ENCODE measurements at places on chromosomes 16 and 17.
A peak's percentile ranks its signal among the peaks of the same experiment; 100 is the strongest.

GRCh38 chr17:59641799-59642484 is 22.2 kb downstream of the CLTC start:
- DNase-seq, result no peak

GRCh38 chr17:73337330-73337710 is 25.5 kb upstream of the CDC42EP4 start:
- no peak for DNase-seq

DNA sequence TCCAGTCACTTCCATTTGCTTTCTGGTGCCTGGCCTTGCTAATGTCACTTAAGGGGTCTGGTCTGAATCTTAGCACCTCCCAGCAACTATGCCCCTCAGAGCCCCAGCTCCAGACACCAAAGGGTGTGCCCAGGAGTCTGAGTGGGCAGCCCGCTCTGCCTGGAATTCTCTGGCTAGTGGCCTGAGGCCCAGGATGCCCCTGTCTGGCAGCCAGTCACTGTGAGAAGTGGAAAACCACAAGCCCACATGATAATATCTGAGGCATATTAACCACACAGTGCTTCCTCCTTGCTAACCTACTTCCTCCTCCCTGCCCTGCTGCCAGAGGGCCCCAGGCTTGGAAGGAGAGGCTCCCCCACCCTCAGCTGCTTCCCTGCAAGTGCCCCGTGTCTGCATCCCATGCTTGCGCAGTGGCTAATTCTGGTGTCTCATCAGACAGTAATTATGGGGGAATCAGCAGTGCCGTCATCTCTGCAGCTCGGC is 14.0 kb downstream of the SRCIN1 start:
- no peak for DNase-seq

DNA sequence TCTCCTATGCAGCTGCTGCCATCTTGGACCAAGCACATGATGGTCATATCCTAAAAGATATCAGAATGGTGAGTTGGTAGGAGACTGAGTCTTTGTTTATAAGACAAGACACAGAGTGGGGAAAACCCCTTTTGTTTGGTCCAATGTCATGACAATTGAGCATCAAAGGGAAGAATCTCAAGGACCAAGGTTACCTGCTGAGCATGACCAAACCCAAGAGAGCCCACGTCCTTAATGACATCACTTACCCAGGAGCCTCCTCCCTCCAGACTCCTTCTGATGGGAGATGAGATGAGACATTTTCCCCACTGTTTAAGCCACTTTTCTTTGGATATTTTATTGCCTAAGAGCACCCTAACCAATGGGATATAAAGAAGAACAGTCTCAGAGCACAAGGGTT is 478.1 kb downstream of the NPIPA7 start:
- no peak for DNase-seq

DNA sequence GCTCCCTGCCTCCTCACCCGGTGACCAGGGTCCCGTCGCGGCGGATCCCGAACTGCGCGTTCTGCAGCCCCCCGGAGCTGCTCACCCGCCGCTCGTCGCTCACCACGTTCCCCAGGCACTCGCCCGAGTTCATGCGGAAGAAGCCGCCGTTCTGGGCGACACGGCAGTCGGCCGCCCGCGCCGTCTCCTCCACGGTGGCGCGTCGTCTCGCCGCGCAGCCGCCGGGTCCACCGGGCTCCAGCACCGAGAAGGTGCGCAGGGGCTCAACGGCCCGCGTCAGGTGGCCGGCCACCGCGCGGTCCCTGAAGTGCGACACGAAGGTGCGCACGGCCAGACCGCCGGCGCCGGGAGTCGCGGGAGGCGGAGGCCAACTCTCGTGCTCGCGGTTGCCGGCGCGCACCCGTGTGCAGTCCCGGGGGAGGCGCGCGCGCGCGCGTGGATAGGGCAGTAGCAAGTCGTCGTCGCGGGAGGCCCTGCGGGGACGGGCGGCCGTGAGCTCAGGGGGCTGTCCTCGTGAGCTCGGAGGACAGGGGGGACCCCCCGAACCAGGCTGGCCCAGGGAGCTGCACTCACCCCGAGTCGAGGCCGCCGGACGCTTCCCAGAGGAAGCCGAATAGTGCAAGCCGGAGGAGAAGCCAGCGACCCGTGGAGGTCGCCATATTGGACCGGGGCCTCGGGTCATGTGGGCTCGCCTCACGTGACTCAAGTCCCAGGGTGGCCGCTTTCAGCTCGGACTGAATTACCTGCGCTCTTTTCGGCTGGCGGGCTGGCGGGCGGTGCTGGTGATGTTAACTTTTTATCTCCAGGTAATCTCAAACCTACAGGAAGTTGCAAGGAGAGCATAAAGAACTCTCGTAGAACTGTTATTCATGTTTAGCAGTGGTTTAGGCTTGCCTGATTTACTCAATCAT is at the start of gene NAGPA:
NAGPA (minus strand) TSS at position 680 of the 911 bp plus-strand sequence; CDS start at position 659, 21 bp downstream.
- DNase-seq, result peak; percentile 76

DNA sequence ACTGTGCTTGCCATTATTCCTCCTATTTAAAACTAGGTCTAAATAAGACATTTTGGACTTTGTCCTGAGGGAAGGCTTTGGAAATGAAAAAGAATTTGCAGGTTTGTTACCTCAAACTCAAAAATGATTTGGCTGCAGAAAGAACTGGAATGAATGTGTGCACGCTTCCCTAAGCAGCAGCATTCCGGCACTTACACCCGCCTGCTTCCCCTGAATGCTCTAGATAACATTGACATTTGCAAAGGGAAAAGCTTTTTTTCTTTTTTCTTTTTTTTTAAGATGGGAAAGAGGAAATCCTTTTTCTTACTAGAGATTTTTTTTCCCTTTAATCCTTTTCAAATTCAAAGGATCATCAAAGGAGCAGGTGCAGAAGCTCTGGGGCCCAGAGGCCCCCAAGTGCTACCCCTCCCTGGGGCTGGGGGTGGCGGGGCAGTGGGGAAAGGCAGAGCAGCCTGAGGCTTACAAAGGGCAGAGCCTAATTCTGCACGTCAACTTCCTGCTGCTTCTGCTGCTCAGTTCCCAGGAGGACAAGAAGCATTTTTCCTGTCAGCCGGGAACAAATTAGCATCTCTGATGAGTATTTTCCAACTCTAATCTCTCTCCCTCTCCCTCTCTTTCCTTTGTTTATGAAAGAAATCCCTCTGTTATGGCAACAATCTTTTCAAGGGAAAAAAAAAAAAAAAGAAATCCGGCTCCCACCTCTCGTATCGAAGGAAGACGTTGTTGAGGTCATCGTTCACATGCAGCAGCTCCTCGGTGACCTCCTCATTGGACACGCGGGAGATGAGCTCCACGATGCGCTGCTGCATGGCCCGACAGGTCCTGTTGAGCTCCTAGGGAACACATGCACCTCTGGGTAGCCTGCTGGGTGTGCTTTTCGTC is 32.1 kb upstream of the SREBF1 start:
- DNase-seq, result no peak

- DNase-seq, result no peak
Measured at GRCh38 chr17:40551879-40552768, 13.1 kb downstream of the CCR7 start.

DNA sequence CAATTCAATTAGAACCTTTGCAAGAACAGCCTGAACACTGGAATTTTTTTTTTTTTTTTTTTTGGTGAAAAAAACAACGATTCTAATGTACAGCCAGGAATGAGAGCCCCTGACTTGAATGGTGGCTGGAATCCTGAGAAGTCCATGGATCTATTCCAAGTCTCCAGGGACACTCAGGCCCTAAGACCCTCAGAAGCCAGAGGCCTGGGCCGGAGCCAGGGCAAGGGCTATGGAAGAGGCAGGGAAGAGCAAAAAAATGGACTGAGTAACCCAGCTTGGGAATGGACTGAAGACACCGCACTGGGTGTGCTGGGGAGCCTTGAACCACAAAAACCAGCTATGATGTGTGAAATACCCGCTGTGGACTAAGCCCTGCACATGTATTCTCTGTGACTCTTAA is 60.3 kb upstream of the LHX1 start:
- DNase-seq, result no peak

DNA sequence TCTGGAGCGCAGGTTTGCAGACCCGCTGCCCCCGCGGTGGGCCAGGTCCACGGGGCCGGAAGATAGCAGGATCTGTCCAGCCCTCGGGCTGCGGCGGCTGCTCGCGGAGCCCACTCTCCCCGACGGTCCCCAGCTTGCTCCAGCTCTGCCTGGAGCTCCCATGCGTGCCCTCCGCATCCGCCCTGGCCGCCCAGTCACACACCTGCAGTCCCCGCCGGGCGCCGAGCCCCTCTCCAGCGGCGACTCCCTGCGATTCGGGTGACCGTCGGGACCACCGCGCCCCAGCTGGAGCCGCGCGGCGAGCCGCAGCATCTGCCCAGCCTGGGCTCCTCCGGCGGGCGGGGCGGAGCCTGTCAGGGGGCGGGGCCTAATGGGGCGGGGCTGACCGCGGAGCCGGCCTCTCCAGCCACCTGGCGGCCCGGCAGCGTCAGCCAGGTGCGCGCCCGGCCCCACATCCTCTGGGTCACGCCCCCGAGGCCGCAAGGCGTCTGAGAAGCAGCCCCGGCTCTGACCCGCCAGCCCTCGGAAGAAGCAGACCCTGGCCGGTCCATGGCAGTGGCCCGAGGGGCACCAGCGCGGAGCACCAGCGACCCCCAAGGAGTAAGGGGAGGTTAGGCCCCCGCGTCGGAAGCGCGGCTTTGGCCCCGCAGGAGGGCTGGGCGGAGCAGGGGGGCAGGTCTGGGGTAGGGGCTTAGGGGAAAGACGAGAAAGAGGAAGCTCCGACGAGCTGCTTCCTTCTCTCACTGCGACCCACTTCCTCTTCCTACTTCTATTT is at the start of gene PIK3R5:
PIK3R5 (minus strand) TSS at position 314 of the 775 bp plus-strand sequence. CDS start 54,213 bp downstream, outside the sequence.
- DNase-seq, result peak; percentile 81

DNA sequence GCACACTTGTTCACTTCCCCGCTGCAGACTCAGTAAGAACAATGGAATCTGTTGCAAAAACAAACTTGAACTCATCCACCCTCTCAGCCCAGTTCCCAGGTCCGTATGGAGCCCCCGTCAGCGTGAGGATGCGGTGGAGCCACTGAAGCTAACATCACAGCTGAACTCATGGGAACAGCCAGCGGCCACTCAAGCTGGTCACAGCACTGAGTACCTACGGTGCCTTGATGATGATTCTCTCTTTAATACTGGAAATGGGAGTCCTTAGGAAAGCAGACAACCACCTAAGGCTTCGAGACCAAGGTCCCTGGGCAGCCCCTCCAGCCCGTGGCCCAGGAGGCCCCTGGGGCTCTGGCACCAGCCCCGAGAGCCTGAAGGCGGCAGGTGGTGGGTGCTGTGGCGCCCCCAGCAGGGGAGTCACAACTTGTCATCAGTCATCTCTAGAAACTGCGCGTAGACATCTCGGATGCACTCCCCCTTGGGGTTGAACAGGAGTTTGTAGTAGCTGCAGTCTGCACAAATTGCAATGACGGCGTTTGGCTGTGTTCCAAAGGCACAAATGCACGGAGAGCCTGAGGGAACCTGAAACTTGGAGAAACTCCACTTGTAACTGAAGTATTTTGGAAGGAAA is 31.0 kb upstream of the RHOT1 start:
- no peak for DNase-seq

DNA sequence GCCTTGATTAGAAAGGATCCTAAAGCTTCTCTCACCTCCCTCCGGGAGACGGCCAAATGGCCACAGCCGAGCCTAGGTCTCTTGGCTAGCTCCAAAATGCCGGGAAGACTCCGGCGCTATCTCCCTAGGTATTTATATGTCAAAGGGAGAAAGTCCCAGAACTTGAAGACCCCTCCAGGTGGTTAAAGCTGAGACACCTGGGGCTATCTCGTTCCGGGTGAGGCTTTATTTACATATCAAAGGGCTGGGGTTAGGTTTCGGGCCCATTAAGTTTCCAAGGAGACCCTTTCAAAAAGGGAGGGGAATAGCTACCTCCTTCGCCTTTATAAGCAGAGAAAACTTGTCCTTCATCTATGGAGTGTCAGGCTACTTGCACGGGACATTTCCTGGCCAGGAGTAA is 70.9 kb upstream of the KIFC3 start:
- DNase-seq, result no peak

GRCh38 chr16:89965447-89966225 is 17.1 kb downstream of the DEF8 start:
- DNase-seq, result no peak

DNA sequence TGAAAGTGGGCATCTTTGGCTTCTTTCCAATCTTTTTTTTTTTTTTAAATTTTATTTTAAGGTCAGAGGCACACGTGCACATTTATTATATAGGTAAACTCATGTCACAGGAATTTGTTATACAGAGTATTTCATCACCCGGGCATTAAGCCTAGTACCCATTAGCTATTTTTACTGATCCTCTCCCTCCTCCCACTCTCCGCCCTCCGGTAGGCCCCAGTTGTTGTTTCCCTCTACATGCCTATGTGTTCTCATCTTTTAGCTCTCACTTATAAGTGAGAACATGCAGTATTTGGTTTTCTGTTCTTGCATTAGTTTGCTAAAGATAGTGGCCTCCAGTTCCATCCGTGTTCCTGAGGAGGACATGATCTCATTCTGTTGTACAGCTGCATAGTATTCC is 108.5 kb downstream of the CYB561 start:
- DNase-seq, result no peak

DNA sequence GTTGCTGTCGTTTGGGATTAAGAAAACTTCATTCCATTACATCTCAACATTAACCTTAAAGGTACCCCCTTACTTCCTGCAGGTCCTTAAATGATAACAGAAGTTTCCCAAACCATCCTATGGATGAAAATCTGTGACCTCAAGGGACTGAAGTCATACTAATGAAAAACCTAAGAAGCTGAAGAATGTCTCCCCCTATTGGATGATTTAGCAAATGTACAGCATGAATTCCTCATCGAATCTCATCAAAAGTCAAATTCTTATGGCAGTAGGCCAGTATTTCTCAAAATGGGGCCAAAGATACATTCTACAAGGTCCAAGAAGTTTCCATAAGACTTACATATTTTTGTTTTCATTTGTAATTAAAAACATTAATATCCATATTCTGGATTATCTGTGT is 13.5 kb downstream of the SCO1 start:
- no peak for DNase-seq

GRCh38 chr16:77212741-77213541 is 13.7 kb downstream of the SYCE1L start:
- peak; percentile 50 for DNase-seq

DNA sequence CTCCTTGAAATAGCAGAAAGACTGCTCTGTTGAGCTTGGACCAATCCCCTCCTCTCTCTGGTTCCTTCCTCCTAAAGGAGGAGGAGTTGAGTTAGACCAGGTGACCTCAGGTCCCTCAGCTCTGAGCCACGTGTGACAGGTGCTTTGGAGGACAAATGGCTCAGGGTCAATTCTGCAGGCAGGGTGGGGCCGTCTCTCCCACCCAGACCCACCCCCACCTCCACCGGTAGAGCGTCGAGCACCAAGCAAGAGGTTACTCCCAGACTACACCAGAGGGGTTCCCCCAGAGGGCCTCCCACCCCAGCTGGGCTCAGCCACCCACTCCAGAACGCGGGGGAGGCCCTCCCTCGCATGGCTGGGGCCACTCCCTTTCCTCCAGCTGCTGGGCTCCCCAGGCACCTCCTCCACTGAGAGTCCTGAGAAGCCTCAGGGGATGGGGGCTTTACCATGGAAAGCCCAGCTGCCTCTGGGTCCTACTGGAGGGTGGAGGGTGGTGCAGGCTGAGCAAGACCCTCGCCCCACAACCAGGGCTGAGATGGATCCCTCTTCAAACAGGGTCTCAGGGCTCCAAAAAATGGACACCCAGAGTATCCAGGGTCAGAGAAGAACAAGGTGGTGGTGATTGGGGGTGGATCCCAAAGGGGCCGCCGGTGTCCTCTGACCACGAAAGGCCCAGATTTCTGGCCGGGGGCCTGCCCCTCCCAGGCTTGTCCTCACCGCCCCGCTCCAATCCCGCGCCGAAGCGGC is 7.6 kb downstream of the MYO1C start:
- peak; percentile 36 for DNase-seq

GRCh38 chr17:32558997-32559650 is 72.3 kb downstream of the CDK5R1 start:
- DNase-seq, result no peak

- DNase-seq, result no peak
Measured at GRCh38 chr17:50128441-50129352, 1.3 kb downstream of the SAMD14 start.
